Renal pelvis (tissue), 12 donors: ENCODE measurements at places on chromosomes 5 and 9. TPM values are rescaled to one million over a fixed set of nuclear protein-coding genes. Genes with fewer than 3 reads are reported as not detected.

PDE6A gene
- 0.14 TPM for polyA plus RNA-seq

GRCh38 chr9:133609311-133610098 lies at the start of gene FAM163B:
TSS of gene FAM163B (minus strand) at chr9:133609389. CDS start at chr9:133580223, 29,166 bp downstream.
- no peak for DNase-seq

TUSC1 gene
- polyA plus RNA-seq, result 17.4 TPM

DNA sequence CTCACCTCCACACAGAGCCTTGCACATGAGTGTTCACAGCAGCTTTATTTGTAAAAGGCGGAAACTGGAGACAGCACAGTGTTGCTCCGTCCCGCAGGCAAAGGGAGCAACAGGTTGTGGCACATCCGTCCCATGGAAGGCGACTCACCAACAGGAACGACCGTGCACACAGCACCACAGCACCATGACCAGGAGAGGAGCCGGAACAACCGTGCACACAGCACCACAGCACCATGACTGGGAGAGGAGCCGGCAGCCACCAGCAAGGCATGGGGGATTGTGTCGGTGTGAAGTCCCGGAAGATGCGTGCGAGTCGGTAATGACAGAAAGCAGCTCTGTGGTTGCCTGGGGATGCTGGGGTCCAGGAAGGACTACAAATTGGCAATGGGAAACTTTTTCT lies 158.5 kb downstream of the C9orf50 start:
- no peak for DNase-seq
